ENCODE measurements at places on chromosomes 1 and 21.

DNA sequence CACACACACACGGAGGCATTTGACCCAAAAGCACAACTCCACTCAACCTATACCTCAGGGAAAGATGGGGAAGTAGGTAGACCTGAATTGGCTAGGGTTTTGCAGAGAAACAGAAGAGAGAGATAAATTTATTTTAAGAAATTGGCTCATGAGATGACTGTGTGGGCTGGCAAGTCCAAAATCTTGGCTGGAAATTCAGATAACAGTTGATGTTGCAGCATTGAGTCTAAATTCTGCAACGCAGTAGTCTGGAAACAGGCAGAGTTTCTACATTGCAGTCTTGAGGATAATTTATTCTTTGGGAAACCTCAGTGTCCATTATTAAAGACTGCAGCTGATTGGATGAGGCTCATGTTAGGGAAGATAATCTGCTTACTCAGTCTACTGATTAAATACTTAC lies 4.3 kb upstream of the LCE2B start:
- no peak for DNase-seq

GRCh38 chr1:95604771-95605170 lies 370.8 kb downstream of the RWDD3 start:
- no peak for DNase-seq

GRCh38 chr1:56811331-56811730 lies 7.9 kb downstream of the FYB2 start:
- DNase-seq: no peak

GRCh38 chr1:178451529-178451928 lies 45.2 kb downstream of the CLEC20A start:
- no peak for DNase-seq

DNA sequence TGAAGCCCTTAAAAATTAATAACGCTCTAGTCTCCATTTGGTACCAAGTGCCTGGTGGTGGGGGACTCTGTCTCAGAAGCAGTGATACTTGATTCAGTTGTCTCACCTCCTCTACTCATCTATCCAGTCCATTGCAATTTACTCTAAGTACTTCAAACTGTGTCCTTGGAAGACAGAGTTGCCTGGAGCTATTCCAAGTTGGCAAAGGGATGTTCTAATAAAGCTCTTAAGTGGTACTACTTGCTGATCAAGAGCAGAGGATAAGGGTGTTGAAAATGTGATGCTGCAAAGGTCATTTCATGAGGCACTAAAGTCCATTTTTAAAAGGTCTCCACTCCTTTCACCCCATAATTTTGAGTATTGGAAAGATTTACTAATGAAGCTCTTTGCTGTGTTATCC lies 142.2 kb downstream of the NFIA start:
- no peak for DNase-seq

DNA sequence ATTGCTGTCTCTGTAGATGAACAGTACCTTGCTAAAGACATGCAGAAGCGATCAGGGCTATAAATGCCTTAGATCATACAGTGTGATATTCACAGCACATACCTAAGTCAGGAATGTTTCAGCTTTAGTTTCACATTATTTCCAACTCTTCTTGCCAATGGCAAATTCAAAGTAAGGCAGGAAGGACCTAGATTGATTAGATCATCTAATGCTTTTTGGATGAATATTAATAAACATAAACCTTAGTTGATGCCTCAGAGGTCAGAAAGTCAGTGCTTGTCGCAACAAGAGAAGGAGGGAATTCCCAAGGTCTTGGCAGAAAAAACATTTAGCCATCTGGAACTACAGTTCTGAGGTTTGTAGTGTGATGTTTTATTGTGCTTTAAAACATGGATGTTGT lies 122.3 kb downstream of the TNFSF18 start:
- no peak for DNase-seq

DNA sequence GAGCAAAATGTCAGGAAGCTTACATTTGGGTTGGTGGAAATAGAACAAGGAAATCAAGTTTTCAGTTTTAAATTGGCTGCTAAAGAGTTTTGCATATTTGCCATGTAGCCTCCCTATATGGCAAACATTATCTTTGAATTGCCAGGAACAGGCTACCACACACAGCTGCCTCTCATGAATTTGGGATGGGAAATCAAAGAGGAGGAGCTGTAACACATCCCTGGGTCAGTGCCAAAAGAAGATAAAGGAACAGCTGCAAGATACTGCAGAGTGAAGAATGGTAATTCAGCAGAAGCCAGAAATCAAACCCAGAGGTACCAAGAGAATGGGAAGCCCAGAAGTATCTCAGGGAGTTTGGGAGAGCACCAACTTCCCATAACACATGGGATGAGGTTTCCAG lies 18.6 kb upstream of the RASAL2 start:
- no peak for DNase-seq

DNA sequence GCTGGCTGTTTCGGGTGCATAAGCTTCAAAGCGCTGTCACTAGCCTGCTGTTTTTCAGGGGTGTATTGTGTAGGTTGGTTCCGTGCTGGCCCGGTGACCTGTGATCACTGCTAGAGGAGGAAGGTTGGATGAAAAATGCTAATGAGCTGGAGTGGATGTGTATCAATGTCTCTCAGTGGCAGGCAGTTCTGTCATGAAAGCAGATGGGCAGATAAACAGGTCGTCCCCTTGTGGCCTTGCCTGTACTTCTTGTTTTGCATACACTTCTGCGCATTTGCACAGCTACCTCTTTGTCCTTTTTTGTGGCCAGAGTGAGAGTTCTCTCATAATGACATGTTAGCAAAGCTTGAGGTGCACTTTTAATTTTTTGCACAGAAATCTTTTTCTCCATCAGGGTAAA lies 2.9 kb downstream of the SELENON start:
- DNase-seq: no peak

- DNase-seq: no peak
These were observed 52.7 kb downstream of the DHRS3 start for GRCh38 chr1:12565094-12565965.

DNA sequence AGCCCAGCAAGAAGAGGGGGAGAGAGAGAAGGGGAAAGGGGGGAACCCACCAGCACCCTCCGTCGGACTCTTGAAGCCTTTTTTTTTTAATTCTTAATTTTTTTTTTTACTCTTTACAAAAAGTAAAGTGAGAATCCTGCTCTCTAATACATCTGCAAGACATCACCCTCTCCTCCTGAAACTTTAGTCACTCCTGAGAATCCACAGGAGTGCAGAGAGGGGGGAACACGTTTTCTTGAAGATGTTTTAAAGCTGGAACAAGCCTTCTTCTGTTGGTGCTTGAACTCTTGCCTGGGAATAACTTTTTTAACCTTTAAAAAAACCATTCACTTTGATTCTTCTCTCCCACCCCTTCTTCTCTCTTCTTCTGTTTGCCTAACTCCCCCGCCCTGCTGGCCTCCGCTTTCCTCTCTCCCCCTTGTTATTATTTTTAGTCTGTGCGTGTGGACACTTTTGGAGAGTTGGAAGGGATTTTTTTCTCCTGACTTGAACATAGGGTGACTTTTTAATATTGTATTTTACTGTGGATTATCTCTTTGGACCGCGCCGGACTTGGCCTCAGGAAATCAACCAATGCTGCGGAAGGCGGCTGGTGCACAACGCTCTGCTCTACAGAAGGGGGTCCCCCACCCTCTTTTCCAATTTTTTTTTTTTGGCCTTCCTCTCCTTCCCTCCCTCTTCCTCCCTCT lies 383 bp upstream of the PRRX1 start:
- no peak for DNase-seq

- no peak for DNase-seq
These were observed 3.7 kb downstream of the MFSD2A start for GRCh38 chr1:39958403-39959200.

DNA sequence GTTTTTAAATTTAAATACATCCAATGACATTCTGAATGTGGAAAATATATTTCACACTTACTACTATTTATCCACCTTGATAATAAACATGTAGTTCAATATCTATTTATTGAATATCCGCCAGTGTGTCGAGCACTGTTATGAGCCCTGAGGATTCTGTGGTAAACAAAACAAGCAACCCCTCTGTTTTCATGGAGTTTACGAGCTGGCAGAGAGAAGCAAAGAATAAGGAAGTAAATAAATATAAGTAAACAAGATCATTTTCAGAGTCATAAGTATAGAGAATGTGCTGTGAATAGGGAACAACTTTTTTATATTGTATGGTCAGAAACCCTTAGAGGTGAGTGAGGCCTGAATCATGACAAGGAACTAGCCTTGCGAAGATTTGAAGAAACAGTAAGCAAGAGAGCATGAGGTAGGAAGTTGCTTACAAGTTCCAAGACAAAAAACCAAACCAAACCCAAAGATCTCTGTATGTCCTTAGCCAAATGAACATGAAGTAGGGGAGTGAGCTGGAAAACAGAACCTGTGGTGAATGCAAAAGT lies 6.4 kb upstream of the SERBP1 start:
- no peak for DNase-seq

DNA sequence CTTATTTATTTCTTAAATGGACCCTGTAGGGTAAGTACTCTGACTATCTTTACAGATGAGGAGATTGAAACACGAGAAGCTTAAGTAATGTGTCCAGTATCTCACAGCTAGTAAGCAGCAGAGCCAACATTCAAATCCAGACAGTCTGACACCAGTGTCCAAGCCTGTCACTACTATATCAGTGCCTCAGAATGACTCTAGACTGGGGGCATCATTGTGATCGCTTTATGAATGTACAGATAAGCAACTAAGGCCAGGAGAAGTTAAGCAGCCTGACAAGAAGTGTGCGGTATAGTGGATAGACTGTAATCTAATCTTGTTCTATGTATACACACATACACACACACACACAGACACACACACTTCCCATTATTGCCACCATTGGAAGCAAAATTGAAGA lies 158.7 kb downstream of the NTNG1 start:
- DNase-seq: no peak

- DNase-seq: no peak
These were observed 24.9 kb upstream of the NHLH2 start for GRCh38 chr1:115865704-115866380.

- DNase-seq: no peak
These were observed 10.5 kb downstream of the BRINP2 start for GRCh38 chr1:177181280-177181630.

DNA sequence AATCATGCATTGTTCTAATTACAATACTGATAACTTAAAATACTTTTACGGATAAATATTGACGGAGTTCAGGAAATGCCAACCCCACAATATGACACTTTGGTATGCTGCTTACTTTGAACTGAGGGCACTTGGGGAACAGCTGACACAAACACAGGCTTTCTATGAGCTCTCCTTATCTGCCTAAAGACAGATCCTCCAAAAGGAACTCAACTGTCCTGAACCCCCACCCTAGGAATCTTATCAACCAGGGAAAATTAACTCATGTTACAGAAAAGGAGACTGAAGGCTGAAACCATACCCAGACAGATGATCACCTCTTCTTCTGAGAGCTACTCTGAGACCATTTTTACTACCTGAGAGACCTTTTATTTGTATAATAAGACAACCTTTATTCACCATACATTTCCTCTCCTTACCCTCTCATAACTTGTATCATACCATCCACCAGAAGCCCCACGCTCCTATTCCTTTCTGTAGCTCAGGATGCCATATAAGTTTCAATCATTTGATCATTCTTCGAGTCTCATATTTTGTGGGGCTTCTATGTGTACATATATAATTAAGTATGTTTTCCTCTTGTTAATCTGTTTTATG lies 239.5 kb downstream of the FAF1 start:
- DNase-seq: no peak

GRCh38 chr1:211377539-211378450 lies 51.2 kb downstream of the TRAF5 start:
- DNase-seq: no peak

- DNase-seq: no peak
These were observed 453.2 kb downstream of the PTPRU start for GRCh38 chr1:29689372-29690030.

DNA sequence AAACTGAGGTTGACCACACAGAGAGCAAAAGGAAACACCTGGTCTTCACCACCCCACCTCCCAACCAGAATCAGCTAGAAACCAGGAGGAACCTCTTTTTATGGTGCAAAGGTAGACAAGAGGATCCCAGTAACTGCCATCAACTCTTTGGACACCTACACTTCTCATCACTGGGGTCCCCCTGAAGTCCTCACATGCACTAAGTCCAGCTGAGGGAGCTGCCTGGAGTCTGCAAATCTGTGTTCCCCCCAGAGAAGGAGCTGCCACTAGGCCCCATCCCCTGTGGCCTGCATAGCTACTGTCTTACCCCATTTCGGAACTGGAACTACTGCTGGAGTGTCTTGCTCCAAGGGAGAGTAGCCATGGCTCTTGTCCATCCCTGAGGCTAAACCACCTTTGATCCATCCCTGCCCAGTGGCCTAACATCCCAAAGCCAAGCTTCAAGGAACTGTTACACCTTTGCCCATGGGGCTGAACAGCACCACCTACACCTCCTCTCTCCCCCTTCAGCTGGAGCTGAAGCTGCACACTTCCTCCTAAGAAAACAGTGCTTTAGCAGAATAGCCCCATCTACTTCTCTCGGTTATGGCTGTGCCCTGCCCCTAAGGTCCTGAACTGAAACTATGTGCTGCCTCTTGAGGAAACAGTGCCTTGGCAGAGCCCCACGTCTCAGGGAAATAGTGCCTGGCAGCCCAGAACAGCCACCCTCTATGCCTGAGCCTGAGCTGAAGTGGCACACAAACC lies 85.4 kb upstream of the CD53 start:
- DNase-seq: no peak

- DNase-seq: no peak
These were observed 26.1 kb upstream of the CR2 start for GRCh38 chr1:207427832-207428585.

DNA sequence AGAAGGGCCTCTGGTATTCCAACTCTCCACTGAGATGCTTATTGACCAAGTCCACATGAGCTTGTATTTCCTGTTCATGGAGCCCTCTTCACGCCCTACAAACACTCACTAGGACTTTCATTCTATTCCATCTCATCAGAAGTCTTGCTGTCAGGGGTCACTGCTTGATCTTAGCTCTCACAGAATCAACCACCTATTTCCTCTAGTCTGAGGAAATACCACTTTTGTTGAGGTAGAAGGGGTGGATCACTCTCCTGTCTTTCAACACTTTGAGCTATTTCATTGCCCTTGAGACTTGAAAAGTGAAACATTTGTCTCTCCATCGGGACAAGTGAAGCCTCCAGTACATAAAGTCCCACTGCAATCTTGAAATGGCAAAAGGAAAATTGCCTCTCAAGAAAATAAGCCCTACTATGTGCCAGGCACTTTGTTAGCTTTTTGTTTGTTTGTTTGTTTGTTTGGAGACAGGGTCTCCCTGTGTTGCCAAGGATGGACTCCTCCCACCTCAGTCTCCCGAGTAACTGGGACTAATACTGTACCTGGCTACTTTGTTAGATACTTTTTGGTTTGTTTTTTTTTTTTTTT lies 19.8 kb upstream of the FAM110D start:
- DNase-seq: no peak
